ENCODE measurements at places on chromosomes 7 and 10. TPM values are rescaled to one million over a fixed set of nuclear protein-coding genes. Genes with fewer than 3 reads are reported as not detected.

DNA sequence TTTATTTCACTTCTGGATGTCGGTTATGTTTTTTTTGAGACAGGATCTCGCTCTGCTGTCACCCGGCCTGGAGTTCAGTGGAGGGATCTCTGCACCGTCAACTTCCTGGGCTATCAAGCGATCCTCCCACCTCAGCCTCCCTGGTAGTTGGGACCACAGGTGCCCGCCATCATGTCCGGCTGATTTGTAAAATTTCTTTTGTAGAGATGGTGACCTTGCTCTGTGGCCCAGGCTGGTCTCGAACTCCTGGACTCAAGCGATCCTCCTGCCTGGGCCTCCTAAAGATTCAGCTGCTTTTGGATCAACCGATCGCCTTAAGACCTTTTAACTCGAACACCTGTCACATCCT lies 606 bp upstream of the RABGEF1 start:
- H3K27ac ChIP-seq: peak overlapping the region; percentile 92
- DNase-seq: no peak
- peaks cover 23% of the 10 kb centered on the region for H3K36me3 ChIP-seq
- peaks cover 28% of the 10 kb centered on the region for H3K4me1 ChIP-seq
- H3K4me3 ChIP-seq: peak overlapping the region; percentile 92

GRCh38 chr10:53690524-53691240 lies 918.1 kb upstream of the MBL2 start:
- H3K27me3 ChIP-seq: no peaks in the 10 kb centered on the region
- no peaks in the 10 kb centered on the region for H3K36me3 ChIP-seq
- no peaks in the 10 kb centered on the region for H3K4me1 ChIP-seq
- H3K27ac ChIP-seq: no peak overlapping the region
- no peak for DNase-seq
- no peak overlapping the region for H3K4me3 ChIP-seq

- H3K36me3 ChIP-seq: peaks cover 96% of the 10 kb centered on the region
- H3K27me3 ChIP-seq: no peaks in the 10 kb centered on the region
- no peak overlapping the region for H3K27ac ChIP-seq
- no peak for DNase-seq
Observed at GRCh38 chr10:38103756-38104155, 9.6 kb downstream of the ZNF37A start.

DNA sequence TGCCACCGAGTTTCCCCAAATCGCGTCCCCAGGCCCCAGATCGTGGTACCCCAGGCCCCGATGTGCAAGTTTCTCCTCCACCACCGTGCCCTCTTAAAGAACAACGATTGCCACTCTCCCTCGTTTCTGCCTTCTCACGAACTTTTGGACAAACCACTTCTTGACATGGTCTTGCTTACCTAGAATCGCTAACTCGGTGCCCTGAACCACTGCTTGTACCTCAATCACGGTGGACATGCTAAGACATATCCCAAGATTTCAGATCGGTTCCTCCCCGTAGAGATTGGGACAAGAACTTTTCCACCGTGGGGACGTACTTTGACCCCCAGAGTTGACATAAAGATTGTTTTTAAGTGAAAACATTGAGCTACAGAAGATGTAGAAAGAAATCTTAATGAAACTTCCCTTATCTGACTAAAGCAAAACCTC lies 477 bp upstream of the ZC3HAV1 start:
- DNase-seq: no peak
- peak overlapping the region; percentile 100 for H3K4me3 ChIP-seq
- H3K36me3 ChIP-seq: peaks cover 44% of the 10 kb centered on the region
- H3K27me3 ChIP-seq: no peaks in the 10 kb centered on the region
- peak overlapping the region; percentile 95 for H3K27ac ChIP-seq
- peaks cover 34% of the 10 kb centered on the region for H3K4me1 ChIP-seq

DNA sequence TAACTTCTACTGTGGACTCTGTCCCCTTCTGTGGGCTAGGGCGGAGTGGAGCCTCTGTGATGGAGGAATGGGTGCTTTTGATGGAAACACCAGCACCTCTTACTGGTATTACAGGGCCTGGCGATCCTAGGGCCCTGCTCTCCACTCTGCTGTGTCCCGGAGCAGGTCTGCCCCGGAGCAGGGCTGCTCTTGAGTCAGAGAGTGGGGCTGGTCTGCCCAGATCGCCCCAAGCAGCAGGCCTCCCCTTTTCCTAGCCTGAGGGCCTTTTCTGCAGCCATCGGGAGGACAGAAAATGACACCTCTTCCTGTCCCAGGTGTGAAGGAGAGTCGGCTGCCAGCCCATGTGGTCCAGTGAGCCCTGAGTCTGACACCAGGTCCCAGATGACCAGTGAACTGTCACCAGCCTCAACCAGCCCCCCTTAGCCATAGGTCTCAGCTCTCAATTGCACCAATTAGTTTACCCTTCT lies 1.4 kb downstream of the ZNF282 start:
- H3K36me3 ChIP-seq: peaks cover 31% of the 10 kb centered on the region
- peaks cover 28% of the 10 kb centered on the region for H3K4me1 ChIP-seq
- H3K27me3 ChIP-seq: no peaks in the 10 kb centered on the region
- peak; percentile 5 for DNase-seq
- peak overlapping the region; percentile 84 for H3K27ac ChIP-seq
- H3K4me3 ChIP-seq: peak overlapping the region; percentile 92

GRCh38 chr10:44126291-44126717 lies 258.6 kb downstream of the CXCL12 start:
- DNase-seq: no peak
- H3K36me3 ChIP-seq: no peaks in the 10 kb centered on the region
- peaks cover 22% of the 10 kb centered on the region for H3K27me3 ChIP-seq
- H3K4me3 ChIP-seq: no peak overlapping the region

GRCh38 chr7:76020031-76020714 lies 25.8 kb upstream of the TMEM120A start:
- no peaks in the 10 kb centered on the region for H3K27me3 ChIP-seq
- peaks cover 25% of the 10 kb centered on the region for H3K36me3 ChIP-seq
- peak; percentile 59 for DNase-seq
- H3K4me3 ChIP-seq: no peak overlapping the region

- H3K4me1 ChIP-seq: peaks cover 6% of the 10 kb centered on the region
- DNase-seq: no peak
- peaks cover 34% of the 10 kb centered on the region for H3K27me3 ChIP-seq
- no peak overlapping the region for H3K4me3 ChIP-seq
- no peak overlapping the region for H3K27ac ChIP-seq
Observed at GRCh38 chr7:115474137-115474536, 552.2 kb downstream of the MDFIC start.

GRCh38 chr10:25175527-25176420 lies 973 bp downstream of the GPR158 start:
- DNase-seq: no peak
- H3K4me1 ChIP-seq: peaks cover 12% of the 10 kb centered on the region
- H3K4me3 ChIP-seq: no peak overlapping the region
- peaks cover 72% of the 10 kb centered on the region for H3K27me3 ChIP-seq
- H3K36me3 ChIP-seq: peaks cover 4% of the 10 kb centered on the region

DNA sequence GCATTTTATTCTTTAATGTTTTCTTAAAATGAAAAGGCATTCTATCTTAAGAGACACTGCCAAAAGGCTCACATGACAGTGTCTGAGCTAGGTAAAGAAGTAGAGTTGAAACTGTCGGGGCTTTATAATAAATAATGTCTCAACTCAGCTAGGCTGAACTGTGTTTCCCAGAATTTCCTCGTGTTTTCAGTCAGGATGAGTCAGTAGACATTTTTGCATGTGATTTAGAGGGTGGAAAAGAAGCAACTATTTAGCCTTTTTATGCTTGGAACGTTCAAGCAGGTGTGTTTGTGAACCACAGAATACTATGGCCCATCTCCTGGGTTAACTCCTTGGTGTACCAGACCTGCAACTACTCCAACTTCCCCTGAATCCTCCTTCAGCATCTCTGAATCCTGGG lies 23.4 kb upstream of the LIPA start:
- no peak overlapping the region for H3K4me3 ChIP-seq
- H3K36me3 ChIP-seq: no peaks in the 10 kb centered on the region
- no peaks in the 10 kb centered on the region for H3K4me1 ChIP-seq
- DNase-seq: no peak
- H3K27me3 ChIP-seq: no peaks in the 10 kb centered on the region

GRCh38 chr10:88152728-88153133 lies 289.3 kb downstream of the PTEN start:
- H3K4me1 ChIP-seq: peaks cover 7% of the 10 kb centered on the region
- DNase-seq: peak; percentile 43
- H3K36me3 ChIP-seq: peaks cover 13% of the 10 kb centered on the region
- H3K27me3 ChIP-seq: no peaks in the 10 kb centered on the region

DNA sequence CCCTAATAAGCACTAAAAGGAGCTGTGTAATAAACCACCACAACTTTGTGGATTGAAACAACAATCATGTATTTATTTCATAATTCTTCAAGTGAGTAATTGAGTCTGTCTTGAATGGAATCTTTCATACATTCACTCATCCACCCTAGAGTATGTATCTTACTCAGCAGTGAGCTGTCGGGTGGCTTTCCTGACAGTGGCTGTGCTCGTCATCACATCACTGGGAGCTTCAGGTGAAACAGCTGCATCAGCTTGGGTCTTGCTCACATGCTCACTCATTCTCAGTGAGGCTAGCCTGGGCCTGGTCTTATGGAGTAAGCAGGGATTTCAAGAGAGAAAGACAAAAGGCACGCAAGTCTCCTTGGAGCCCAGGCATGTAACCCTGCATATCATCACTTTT lies 271.4 kb downstream of the POM121L12 start:
- no peaks in the 10 kb centered on the region for H3K4me1 ChIP-seq
- H3K36me3 ChIP-seq: no peaks in the 10 kb centered on the region
- H3K27me3 ChIP-seq: no peaks in the 10 kb centered on the region

GRCh38 chr7:154743206-154743605 lies 259.7 kb downstream of the PAXIP1 start:
- peaks cover 2% of the 10 kb centered on the region for H3K4me1 ChIP-seq
- peaks cover 12% of the 10 kb centered on the region for H3K27me3 ChIP-seq
- no peak for DNase-seq
- H3K4me3 ChIP-seq: no peak overlapping the region

The EN2 gene
- not detected for total RNA-seq

The GPR85 gene
- total RNA-seq: not detected

The GIMAP2 gene
- total RNA-seq: 40.7 TPM

The CNNM1 gene
- 0.70 TPM for total RNA-seq

The TMEM209 gene
- total RNA-seq: 52.4 TPM

The CRCP gene
- 33.8 TPM for total RNA-seq

The NUTM2B gene
- total RNA-seq: 0.94 TPM

The CDH23 gene
- 1.4 TPM for total RNA-seq

The GARIN1A gene
- 0.30 TPM for total RNA-seq

The MRPL43 gene
- total RNA-seq: 58.1 TPM

The IL6 gene
- 0.60 TPM for total RNA-seq

Data from activated naive CD8-positive, alpha-beta T cell treated with anti-CD3 and anti-CD28 coated beads for 36 hours (primary cell).